Dermis microvascular lymphatic vessel endothelial cell (primary cell): ENCODE measurements at places on chromosomes 3 and 15. TPM values are rescaled to one million over a fixed set of nuclear protein-coding genes. Genes with fewer than 3 reads are reported as not detected.

PPP1R14D gene
- total RNA-seq, result not detected in 2 replicates

LYZL4 gene
- not detected in 2 replicates for total RNA-seq

BUB1B gene
- 8.5 and 20.2 TPM in 2 replicates for total RNA-seq

GRCh38 chr15:45169608-45170480, 17.9 kb downstream of the SHF start:
- no peak for DNase-seq

- DNase-seq, result no peak
These were observed 5.0 kb downstream of the TOMM70 start for GRCh38 chr3:100395679-100396431.

- peak; percentile 47 for DNase-seq
These were observed 2.1 kb upstream of the ACKR4 start for GRCh38 chr3:132595014-132595413.

DNA sequence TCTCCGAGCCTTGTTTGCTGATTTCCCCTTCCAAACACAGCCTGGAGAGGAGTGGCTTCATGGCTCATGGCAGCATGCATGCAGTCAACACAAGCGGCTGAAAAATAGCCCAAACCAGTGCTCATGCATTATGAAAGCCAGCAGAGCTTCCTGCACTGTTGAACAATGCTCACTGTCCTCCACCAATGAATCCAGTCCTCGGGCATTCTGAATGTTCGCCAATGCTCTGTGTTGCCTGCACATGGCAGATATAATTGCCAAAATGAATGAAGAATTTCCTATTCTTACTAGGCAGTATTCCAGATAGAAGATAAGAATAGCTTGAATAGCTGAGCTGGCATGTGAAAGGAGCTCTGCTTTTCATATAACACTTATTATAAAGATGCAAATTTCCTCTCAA, 252.7 kb downstream of the ROBO1 start:
- peak; percentile 47 for DNase-seq

GRCh38 chr3:181948286-181948685, 236.6 kb downstream of the SOX2 start:
- DNase-seq, result no peak

- no peak for DNase-seq
These were observed 294.2 kb upstream of the MEIS2 start for GRCh38 chr15:37394402-37395099.
